ENCODE measurements at places on chromosomes 3 and 15. TPM values are rescaled to one million over a fixed set of nuclear protein-coding genes. Genes with fewer than 3 reads are reported as not detected.

DNA sequence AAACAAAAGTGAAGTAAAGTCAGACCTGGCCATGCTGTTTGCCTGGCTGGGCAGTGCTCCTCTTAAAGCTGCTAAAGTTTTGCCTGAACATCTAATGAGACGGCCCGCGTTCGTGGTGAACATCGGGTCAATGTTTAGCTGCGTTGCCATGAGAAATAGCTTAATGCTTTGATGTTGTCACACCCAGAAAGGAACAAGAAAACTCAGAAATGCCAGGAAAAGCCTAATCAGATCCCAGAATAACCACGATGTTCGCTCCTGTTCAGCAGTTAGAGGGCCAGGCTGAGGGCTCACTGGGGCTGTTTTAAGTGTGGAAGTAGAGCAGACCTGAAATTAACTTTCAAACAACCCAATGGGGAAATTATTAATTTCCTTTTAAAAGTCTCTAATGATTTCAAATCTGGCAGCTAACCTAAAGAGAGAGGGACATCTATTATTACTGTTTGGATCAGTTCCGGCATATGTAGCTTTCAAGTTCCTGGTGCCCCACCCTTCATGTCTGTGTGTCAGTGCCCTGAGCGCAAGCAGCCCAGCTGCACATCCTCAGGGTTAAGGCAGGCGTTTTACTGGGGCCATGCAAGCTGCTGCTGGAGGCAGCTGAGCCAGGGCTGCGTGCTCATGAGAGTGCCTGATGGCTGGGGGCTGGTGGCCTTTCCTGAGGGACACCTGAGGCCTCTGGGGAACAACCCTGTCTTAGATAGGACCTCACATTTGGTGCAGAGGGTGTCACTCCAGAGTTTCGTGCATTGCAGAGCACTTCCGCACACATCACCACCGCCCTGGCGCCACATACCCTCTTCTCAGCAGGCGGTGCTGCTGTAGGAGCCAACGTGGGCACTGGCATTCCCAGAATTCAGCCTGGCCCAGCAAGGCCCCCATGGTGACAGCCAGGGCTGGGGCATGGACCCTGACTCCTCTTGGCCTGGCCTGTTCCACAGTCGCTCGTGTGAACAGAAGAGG, 76.6 kb downstream of the LRRK1 start:
- no peaks in the 10 kb centered on the region for H3K4me1 ChIP-seq
- no peak overlapping the region for H3K4me3 ChIP-seq
- no peak overlapping the region for H3K27ac ChIP-seq
- H3K27me3 ChIP-seq, result no peaks in the 10 kb centered on the region
- no peak for DNase-seq

DHX30 gene
- total RNA-seq, result 86.9 TPM

- no peak overlapping the region for H3K27ac ChIP-seq
- DNase-seq, result no peak
- no peaks in the 10 kb centered on the region for H3K27me3 ChIP-seq
These were observed 244.7 kb upstream of the TBL1XR1 start for GRCh38 chr3:177441813-177442646.

HIGD2B gene
- total RNA-seq, result not detected

DNA sequence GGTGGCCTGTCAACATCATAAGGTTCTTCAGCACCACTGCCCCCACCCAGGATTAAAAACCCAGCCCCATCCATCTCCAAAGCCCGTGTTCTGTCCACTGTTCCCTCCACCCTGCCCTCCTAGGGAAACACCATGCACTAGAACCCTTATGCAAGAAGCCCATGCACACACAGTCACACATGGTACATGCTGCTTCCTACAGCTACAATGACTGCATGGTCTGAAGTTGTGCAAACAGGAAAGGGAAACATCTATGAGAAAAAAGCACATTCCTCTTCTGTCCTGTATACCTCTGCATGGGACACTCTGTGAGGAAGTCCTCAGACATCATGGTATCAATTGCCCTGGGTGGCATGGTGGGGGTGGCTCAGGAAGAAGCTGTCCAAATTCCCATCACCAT, 108.6 kb upstream of the MRPS22 start:
- no peaks in the 10 kb centered on the region for H3K27me3 ChIP-seq
- H3K4me1 ChIP-seq, result no peaks in the 10 kb centered on the region
- DNase-seq, result no peak
- no peak overlapping the region for H3K27ac ChIP-seq
- no peak overlapping the region for H3K4me3 ChIP-seq

GRCh38 chr3:130839813-130840212, 54.1 kb upstream of the ATP2C1 start:
- H3K36me3 ChIP-seq, result no peaks in the 10 kb centered on the region
- DNase-seq, result no peak
- no peak overlapping the region for H3K4me3 ChIP-seq
- no peaks in the 10 kb centered on the region for H3K27me3 ChIP-seq

DNA sequence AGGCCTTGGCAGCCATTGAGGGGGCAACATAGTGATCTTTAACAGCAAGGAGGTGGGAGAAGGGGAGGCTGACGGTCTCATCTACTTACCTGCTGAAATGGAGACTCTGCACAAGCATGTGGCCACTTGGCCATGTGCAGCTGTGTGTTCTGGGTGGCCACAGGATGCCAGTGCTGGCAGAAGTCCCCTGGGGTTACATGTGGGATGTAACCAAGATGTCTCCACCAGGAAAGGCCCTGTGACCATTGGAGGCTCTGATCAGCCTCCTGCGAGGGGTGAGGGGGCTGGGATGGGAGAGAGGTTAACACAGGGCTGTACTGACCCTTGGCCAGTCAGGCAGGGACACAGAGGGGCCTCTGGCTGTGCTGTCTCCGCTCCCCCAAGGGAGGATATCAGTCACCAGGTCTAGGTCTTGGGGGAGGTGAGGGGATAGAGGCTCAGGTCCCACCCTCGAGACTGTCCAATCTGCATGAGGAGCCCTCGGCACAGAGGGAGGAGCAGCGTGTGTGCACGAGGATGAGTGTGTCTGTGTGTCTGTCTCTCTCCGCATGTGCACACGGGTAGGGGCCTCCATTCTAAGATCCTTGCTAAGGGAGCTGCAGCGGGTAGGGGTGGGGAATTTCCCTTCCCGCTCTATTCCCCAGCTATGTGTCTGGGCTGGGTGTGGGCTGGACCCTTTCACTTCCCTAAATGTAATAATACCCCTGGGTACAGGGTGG, 19.5 kb downstream of the PRKCD start:
- no peaks in the 10 kb centered on the region for H3K4me1 ChIP-seq
- H3K27ac ChIP-seq, result no peak overlapping the region
- DNase-seq, result no peak
- H3K36me3 ChIP-seq, result peaks cover 7% of the 10 kb centered on the region
- no peak overlapping the region for H3K4me3 ChIP-seq

DNA sequence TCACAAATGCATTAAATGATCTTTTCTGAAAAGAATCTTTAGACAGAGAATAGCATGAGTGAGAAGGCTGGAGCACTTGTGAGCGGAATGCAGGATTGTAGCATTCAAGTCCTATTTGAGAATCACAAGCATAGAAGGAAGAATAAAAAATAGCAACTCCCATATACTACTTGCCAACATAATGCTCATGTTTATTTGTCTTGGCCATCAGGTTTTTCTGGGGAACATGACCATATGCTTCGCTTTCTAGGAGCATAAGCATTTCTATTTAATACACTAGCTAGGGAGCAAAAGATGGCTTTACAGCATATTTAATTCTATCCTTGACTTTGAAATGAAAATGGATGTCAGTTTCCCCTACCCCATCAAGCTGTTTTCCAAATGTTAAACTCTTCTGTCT, 170.3 kb upstream of the MITF start:
- DNase-seq, result no peak
- no peak overlapping the region for H3K4me3 ChIP-seq
- no peaks in the 10 kb centered on the region for H3K4me1 ChIP-seq
- no peaks in the 10 kb centered on the region for H3K36me3 ChIP-seq
- no peak overlapping the region for H3K27ac ChIP-seq
- peaks cover 5% of the 10 kb centered on the region for H3K27me3 ChIP-seq

GCNT3 gene
- not detected for total RNA-seq

MAP1A gene
- total RNA-seq, result 2.1 TPM

LRRC34 gene
- 2.5 TPM for total RNA-seq

- H3K4me3 ChIP-seq, result no peak overlapping the region
- peaks cover 19% of the 10 kb centered on the region for H3K4me1 ChIP-seq
- H3K27ac ChIP-seq, result peak overlapping the region; percentile 35
- no peaks in the 10 kb centered on the region for H3K36me3 ChIP-seq
- H3K27me3 ChIP-seq, result no peaks in the 10 kb centered on the region
These were observed 258.5 kb downstream of the PTPRG start for GRCh38 chr3:61819861-61820260.

WDR53 gene
- total RNA-seq, result 13.0 TPM

SSUH2 gene
- total RNA-seq, result 0.44 TPM

- H3K27me3 ChIP-seq, result no peaks in the 10 kb centered on the region
- H3K4me1 ChIP-seq, result no peaks in the 10 kb centered on the region
- H3K27ac ChIP-seq, result no peak overlapping the region
- DNase-seq, result peak; percentile 39
- no peak overlapping the region for H3K4me3 ChIP-seq
These were observed 70.9 kb downstream of the DCUN1D1 start for GRCh38 chr3:182909318-182910040.

Data from endothelial cell of umbilical vein (primary cell).